ENCODE measurements at places on chromosomes 12 and 14. TPM values are rescaled to one million over a fixed set of nuclear protein-coding genes. Genes with fewer than 3 reads are reported as not detected.

The WNT5B gene
- total RNA-seq = 3.3 TPM

DNA sequence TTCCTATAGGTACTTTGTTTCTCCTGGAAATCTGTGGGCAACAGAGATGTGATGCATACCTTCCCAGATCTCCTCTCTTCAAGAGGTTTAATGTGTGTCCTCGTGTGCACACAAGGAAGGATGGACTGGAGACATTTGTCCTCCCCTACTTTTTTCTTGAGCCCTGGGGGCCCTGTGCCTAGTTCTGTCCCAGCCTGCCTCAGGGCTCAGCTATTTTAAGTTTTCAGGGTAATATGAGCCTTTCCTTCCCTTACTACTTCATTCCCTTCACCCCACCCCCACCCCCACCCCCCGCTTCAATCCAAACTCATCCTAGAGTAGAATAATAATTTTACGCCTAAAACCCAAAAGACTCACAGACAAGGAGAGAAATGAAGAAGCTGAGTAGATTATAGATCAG lies 446 bp downstream of the STAC3 start:
- no peaks in the 10 kb centered on the region for H3K4me1 ChIP-seq
- DNase-seq = no peak
- no peak overlapping the region for H3K27ac ChIP-seq
- H3K36me3 ChIP-seq = peaks cover 25% of the 10 kb centered on the region

DNA sequence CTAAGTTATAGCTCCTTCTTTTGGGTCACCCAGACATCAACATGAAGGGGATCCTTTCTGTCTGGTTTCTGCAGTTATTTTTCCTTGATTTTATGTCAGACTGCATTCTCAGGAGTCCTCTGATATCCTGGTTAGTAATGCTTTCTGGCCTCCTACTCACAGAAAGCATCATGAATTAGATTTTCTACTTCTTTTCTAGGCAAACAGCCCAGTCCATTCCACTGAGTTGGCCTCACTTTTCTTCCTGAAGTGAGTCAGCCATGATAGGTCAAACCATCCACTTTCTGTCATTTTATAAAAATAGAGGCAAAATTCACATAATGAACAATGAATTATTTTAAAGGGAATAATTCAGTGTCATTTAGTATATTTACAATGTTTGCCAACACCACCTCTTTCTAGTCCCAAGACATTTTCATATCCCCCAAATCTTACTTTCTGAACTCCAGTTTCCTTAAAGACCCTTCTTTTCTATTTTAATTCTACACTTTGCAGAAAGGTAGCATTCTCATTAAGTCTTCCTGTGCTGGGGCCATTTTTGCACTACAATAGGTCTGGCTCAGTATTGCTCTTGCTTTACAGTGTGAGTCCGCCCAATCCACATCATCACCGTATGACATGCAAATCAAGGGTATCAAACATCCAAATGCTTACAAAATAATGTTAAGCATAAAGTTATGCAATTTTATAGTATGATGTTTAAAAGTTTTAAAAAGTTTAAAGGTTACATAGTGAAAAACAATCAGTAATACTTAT lies 95.1 kb downstream of the UNC79 start:
- H3K4me1 ChIP-seq = no peaks in the 10 kb centered on the region
- no peak overlapping the region for H3K4me3 ChIP-seq
- H3K36me3 ChIP-seq = no peaks in the 10 kb centered on the region
- no peak overlapping the region for H3K27ac ChIP-seq
- H3K27me3 ChIP-seq = no peaks in the 10 kb centered on the region

- H3K36me3 ChIP-seq = no peaks in the 10 kb centered on the region
- peak overlapping the region; percentile 37 for H3K27ac ChIP-seq
- H3K4me3 ChIP-seq = no peak overlapping the region
- H3K27me3 ChIP-seq = no peaks in the 10 kb centered on the region
These were observed 129.0 kb upstream of the BCL2L14 start for GRCh38 chr12:11941606-11942337.

The NEUROD4 gene
- not detected for total RNA-seq

GRCh38 chr14:96581026-96581425 lies 78.8 kb downstream of the PAPOLA start:
- peaks cover 29% of the 10 kb centered on the region for H3K27me3 ChIP-seq
- no peaks in the 10 kb centered on the region for H3K36me3 ChIP-seq
- H3K4me3 ChIP-seq = no peak overlapping the region
- no peak for DNase-seq
- H3K27ac ChIP-seq = no peak overlapping the region

The SIRT4 gene
- 2.3 TPM for total RNA-seq

DNA sequence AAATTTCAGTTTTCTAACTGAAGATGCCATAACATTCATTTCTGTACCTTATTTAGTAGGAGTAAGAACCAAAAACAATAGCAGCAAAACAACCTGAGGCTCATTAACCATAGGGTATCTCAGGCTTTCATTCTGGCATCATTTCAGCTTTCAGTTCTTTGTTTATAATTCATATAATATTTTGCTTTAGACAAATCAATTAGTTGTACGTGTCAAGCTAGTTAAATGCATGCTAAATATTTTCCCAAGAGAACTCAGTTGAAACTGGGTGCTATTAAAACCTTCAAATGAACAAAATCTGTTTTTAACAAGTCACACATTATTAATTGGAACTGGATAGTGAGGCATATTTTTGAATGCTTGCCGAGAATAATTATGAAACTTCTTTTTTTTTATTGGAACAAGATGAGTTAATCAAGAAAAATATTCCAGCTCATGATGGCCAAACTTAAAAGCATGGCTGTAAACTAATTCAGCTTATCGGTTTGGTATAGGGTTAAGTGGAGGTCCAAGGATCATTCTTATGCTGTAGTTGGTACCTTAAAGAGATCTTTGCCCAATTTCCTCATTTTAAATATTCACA lies 442.7 kb downstream of the BTG1 start:
- no peaks in the 10 kb centered on the region for H3K4me1 ChIP-seq
- no peak overlapping the region for H3K4me3 ChIP-seq
- H3K27ac ChIP-seq = no peak overlapping the region

DNA sequence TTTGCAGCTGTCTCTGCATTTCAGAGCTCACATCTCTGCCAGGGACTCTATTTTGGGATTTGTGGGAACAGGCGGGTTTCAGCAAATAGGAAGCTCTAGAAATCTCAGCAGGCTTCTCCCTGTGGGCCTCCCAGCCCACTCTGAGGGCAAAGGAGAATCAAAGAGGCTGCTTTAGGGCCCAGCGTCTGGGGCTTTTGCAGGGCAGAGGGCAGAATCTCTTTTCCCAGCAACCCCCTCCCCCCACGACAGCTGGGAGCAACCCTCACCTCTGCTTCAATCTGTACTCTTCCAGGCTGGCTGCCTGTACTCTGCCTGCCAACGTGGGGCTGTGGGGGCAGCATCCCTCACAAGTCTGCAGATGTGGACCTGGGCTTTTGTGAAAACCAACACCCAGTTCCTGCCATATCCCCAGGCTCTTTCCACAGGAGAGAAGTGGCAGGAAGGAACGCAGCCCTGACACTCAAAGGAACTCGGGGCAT lies 529.6 kb upstream of the TBX3 start:
- H3K27ac ChIP-seq = no peak overlapping the region
- no peak for DNase-seq
- H3K4me3 ChIP-seq = no peak overlapping the region
- no peaks in the 10 kb centered on the region for H3K27me3 ChIP-seq
- H3K4me1 ChIP-seq = no peaks in the 10 kb centered on the region
- no peaks in the 10 kb centered on the region for H3K36me3 ChIP-seq

- no peaks in the 10 kb centered on the region for H3K27me3 ChIP-seq
- DNase-seq = no peak
- H3K36me3 ChIP-seq = no peaks in the 10 kb centered on the region
- no peak overlapping the region for H3K27ac ChIP-seq
- no peak overlapping the region for H3K4me3 ChIP-seq
- H3K4me1 ChIP-seq = no peaks in the 10 kb centered on the region
These were observed 160.0 kb downstream of the TRHDE start for GRCh38 chr12:72432037-72432604.

GRCh38 chr14:54140551-54140950 lies 183.9 kb upstream of the BMP4 start:
- DNase-seq = no peak
- no peak overlapping the region for H3K4me3 ChIP-seq
- no peak overlapping the region for H3K27ac ChIP-seq
- no peaks in the 10 kb centered on the region for H3K36me3 ChIP-seq
- H3K27me3 ChIP-seq = no peaks in the 10 kb centered on the region
- no peaks in the 10 kb centered on the region for H3K4me1 ChIP-seq

The CIROP gene
- not detected for total RNA-seq

The LALBA gene
- total RNA-seq = not detected

DNA sequence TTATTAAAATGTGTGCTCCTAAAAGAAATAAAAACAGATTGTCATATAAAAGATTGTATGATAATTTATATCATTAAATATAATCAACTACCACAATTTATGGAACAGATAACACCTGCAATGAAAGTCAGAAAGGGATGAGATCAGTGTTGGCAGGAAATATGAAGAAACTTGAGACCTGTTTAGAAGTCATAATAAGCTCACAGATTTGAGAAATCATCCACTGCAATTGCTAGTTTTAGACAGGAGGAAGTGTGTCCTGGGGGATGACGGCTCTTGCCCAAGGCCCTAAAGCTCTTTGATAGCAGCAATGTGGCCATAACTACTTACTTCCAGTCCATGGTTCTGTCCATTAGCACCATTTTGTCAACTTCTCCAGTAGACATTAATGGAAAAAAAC lies 122.8 kb upstream of the SOX5 start:
- no peaks in the 10 kb centered on the region for H3K4me1 ChIP-seq
- H3K4me3 ChIP-seq = no peak overlapping the region
- no peak for DNase-seq
- H3K36me3 ChIP-seq = no peaks in the 10 kb centered on the region
- no peak overlapping the region for H3K27ac ChIP-seq

The HELB gene
- total RNA-seq = 3.8 TPM

DNA sequence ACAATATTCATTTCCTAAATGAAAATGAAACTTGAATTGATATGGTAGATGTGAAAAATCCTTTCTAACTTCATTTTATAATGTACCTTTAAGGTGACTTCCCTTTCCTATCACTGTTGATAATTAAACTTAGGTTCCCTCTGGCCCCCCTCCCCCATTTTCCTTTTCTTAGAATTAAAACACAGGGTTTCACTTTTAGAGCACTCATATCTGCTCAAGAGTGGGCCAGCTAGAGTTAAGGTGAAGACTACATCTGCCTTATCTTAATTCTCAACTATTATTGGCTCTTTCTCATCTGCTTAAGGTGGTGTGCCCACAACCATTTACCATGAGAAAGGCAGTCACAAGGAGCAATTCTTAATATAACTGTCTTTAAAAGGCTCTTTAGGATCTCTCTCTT lies 49.7 kb downstream of the LIN52 start:
- DNase-seq = no peak
- no peak overlapping the region for H3K4me3 ChIP-seq
- H3K27me3 ChIP-seq = no peaks in the 10 kb centered on the region
- peak overlapping the region; percentile 20 for H3K27ac ChIP-seq
- H3K4me1 ChIP-seq = no peaks in the 10 kb centered on the region

DNA sequence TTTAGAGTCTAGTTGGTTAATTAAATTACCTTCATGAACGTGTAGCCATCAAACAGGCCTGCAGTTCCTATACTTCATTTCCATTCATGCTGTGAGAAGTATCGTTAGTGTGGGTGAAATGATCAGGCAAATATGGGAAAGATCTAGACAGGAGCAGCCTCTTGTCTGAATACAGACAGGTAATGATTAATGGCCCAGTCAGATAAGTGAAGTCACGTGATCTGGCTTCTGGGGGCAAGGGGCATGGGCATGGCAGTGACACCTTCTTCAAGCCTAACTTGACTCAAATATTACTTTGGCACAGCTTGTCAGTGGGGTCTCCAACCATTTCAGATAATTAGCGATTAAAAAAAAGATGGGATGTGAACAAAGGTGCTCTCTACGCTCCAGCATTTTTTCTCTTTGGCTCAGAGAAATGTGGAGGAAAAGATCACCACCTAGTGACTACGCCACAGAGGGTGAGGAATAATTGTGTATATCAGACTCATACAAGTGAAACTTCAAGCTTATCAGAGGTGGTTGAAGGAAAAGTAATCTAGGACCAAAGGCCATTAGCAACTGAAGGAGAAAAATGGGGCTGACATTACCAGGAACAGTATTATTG lies 17.8 kb downstream of the GUCY2C start:
- DNase-seq = no peak
- no peak overlapping the region for H3K4me3 ChIP-seq
- H3K27me3 ChIP-seq = no peaks in the 10 kb centered on the region
- no peaks in the 10 kb centered on the region for H3K4me1 ChIP-seq
- no peak overlapping the region for H3K27ac ChIP-seq

GRCh38 chr14:36365766-36366165 lies 45.3 kb upstream of the MBIP start:
- no peak overlapping the region for H3K27ac ChIP-seq
- H3K4me1 ChIP-seq = no peaks in the 10 kb centered on the region
- H3K36me3 ChIP-seq = no peaks in the 10 kb centered on the region
- H3K4me3 ChIP-seq = no peak overlapping the region
- H3K27me3 ChIP-seq = no peaks in the 10 kb centered on the region

The HOXC13 gene
- not detected for total RNA-seq

- H3K4me3 ChIP-seq = no peak overlapping the region
- H3K27me3 ChIP-seq = no peaks in the 10 kb centered on the region
- H3K36me3 ChIP-seq = no peaks in the 10 kb centered on the region
- H3K4me1 ChIP-seq = no peaks in the 10 kb centered on the region
These were observed 131.4 kb downstream of the DACT1 start for GRCh38 chr14:58769011-58769643.

The NRIP2 gene
- 0.96 TPM for total RNA-seq

DNA sequence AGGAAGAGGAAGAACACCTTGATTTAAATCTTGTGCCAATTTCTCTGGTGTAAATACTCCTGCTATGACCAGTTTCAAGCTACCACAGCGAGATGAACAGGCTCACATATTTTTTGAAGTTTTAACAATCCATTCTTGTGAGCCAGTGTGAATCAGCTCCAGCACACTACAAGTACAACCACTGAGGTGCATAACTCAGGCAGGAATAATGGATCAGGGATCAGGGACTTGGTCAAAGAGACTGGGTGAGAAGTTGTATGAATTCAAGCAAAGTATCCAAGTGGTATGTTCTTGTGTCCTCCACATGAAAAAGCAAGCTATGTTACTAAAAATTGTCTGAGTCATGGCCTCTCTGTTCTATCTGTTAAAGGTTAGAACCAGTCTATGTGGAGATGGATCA lies 35.2 kb upstream of the KITLG start:
- H3K4me1 ChIP-seq = no peaks in the 10 kb centered on the region
- no peak overlapping the region for H3K4me3 ChIP-seq
- no peak overlapping the region for H3K27ac ChIP-seq
- DNase-seq = no peak
- no peaks in the 10 kb centered on the region for H3K36me3 ChIP-seq

The KRT78 gene
- not detected for total RNA-seq

Measured in left lung (tissue), 14 donors.